Umbilical cord (tissue), 2 donors: ENCODE measurements at places on chromosomes 16 and 17.

GRCh38 chr16:77961814-77962213 lies 60.5 kb upstream of the CLEC3A start:
- DNase-seq, result no peak

GRCh38 chr16:57800200-57801097 lies 1.8 kb downstream of the KIFC3 start:
- peak; percentile 59 for DNase-seq

DNA sequence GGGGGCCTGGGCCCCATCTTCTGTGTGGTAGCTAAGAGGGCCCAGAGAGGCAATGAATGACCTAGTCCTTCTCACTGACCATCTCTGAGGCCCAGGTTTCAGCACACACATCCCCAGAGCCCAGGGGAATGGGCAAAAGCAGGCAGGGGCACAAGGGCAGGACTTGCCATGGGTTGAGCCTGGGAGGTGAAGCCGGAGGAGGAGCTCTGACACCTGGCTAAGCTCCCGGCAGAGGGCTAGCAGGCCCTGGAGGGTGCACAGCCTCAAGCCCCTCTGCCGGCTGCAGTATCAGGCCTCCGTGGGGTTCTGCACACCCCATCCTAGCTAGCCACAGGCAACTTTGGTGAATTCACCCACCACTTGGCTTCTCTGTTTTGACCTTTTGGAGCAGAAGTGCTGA lies 5.3 kb downstream of the SRCIN1 start:
- no peak for DNase-seq

DNA sequence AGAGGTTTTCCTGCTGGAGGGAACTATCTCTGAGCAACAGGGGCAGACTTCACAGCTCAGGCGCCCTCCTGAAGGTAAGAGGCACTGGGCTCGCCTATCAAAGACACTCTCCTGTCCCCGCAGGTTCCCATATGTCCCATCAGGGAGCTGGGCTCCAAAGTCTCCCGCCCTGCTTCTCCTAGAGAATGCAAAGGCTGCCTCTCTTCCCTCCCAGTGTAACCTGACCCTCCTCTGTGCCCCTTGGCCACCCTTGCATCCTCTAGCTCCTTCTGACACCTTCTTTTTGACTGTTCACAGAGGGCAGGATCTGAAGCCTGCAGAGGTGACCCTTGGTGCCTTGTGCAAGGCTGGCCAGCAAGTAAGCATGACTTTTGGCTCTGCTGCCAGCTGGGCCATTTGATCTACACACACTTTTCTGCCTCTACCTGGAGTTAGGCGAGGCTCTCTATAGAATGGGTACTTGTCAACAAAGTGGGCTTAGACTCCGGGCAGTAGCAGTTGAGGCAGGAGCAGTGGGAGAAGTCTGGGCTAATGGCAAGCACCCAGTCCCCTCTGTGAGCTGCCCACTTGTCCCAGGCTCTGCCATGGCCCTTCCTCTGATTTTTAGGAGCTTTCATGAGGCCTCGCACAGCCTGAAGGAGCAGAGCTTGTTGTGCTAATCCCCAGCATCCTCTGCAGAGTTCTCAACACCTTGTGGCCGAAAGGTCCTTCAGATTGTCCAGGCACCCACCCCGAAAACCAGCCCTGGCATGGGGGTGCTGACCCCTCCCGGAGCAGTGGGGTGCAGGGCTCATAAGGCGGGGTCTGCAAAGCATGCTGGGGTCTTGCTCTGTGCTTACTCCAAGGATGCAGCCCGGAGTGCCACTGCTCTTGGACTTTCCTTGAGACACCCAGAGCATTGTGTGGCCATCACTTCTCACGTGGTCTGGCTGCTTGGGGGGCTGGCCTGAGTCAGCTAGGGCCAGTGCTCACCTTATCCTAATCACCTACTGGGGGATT lies 122.9 kb downstream of the METRNL start:
- DNase-seq, result no peak

DNA sequence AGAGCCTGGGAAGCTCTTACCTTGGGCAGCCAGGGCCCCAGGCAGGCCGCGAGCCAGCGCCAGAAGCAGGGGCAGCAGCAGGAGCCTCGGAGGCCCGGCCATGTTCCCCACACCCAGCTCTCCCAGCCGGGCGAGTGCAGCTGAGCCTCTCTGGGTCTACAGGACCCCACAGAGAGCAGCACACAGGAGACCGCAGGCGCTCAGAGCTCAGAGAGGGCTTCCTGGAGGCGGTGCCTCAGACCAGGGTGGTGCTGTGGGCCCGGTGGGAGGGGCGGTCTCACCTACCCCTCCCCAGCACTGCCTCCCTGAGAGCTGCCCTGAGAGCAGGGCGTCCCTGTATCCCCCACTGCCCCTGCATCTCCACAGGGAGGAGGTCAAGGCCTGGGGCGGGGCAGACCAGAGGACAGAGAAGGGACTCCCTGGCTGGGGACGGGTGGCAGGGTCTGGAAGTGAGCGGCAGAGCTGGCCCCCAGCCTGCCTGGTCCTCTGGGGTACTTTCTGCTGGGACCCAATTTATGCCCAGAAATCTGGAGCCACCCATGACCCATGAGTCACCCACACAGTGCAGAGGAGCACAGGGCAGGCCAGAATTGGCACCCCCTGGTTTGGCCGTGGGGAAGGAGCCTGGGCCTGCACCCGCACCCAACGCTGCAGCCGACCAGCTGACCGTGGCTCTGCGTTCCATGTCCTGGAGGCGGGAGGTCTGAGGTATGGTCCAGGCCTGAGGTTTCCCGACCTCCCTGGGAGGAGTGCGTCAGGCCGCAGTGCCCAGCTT lies at the start of gene CD7:
Gene CD7, minus strand, starts transcription at position 215 of the 775 bp plus-strand sequence. Its CDS starts 113 bp downstream, at position 102.
- DNase-seq, result no peak

GRCh38 chr16:459761-460160 lies 34.3 kb downstream of the RAB11FIP3 start:
- DNase-seq, result no peak

DNA sequence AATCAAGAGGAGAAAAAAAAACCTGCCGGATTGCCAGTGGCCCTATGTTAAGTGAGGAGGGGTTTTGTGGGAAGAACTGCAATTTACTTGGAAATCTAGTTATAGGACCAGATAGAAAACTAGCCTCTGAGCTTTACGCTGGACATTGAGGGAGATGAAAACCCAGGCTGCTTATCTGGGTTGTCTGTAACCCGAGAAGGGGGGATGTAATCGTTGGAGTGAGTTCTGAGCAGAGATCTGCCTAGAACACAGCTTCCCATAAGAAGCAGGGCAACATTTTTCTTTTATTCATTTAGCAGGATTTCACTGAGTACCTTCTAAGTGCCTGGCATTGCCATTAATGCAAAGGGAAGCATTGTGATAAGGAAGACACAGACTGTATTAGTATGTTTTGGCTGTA lies 70.6 kb downstream of the KATNIP start:
- peak; percentile 83 for DNase-seq

- DNase-seq, result no peak
Measured at GRCh38 chr16:82506692-82507670, 119.8 kb upstream of the CDH13 start.

DNA sequence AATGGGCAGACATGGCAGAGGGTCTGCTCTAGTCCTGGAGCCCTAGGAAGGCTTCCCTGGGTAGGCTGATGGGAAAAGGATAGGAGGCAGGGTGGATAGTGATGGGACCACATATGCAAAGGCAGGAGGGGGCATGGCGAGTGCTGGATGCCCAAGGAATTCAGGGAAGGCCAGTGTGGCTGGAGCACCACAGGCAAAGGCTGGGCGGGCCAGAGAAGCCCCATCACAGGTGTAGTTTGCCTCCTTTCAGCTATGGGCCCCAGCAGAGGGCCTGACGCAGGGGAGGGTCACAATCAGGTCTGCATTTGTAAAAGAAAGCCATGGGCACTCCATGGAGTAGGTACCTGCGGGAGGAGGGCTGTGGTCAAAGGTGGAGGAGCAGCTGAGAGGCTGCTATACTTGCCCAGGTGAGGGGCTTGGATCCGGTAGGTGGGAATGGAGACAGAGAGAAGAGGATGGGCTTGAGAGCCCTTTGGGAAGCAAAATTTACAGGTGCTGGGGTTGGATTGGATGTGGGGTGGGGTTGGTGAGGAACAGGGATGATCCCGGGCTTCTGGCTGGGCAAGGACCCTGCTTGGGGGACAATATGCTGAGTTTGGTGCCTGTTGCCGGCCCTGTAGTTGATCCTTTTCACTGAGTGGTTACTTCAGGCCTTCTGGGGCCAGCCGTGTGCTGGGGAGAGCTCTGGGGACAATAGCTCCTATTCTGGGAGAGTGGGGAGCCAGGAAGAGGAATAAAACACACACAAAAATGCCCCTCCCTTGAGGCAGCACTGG lies 6.5 kb upstream of the COL1A1 start:
- no peak for DNase-seq

GRCh38 chr16:19598805-19599510 lies 43.5 kb downstream of the VPS35L start:
- no peak for DNase-seq

DNA sequence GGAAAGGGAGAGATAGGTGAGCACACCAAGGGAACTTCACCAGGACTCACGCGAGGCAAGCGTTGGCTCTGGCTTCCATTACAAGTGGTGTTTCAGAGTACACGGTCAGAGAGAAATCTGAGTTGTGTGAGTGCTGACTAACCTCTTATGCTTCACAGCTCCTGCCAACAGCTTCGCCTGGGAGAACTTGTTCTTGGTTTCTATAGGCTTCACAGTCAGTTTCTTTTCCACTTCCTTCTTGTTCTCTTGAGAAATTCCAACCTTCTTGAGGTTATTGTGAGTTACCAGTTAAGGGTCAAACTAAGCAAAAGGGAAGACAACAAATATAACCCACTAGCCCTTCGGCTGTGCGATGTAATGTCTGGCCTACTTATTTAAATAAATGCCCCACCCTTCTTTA lies 18.9 kb downstream of the PSME3IP1 start:
- peak; percentile 26 for DNase-seq

DNA sequence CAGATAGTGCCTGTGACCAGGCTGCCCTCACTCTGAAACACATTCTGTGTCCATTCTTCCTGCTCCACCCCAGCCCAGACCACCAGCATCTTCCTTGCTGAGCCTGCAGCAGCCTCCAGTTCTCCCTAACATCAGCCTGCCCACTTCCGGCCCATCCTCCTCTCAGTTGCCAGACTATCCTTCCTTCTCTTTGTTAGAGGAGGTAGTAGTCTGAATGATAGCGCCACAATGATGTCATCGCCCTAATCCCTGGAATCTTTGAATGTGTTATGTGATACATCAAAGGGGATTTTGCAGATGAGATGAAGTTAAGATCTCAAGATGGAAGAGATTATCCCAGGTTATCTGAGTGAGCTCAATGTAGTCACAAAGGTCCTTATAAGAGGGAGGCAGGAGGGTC lies 3.2 kb upstream of the ZDHHC1 start:
- peak; percentile 65 for DNase-seq
